ENCODE measurements at places on chromosomes 4 and X. TPM values are rescaled to one million over a fixed set of nuclear protein-coding genes. Genes with fewer than 3 reads are reported as not detected.

GRCh38 chrX:56343664-56344063 is 111.5 kb downstream of the KLF8 start:
- DNase-seq = no peak

DNA sequence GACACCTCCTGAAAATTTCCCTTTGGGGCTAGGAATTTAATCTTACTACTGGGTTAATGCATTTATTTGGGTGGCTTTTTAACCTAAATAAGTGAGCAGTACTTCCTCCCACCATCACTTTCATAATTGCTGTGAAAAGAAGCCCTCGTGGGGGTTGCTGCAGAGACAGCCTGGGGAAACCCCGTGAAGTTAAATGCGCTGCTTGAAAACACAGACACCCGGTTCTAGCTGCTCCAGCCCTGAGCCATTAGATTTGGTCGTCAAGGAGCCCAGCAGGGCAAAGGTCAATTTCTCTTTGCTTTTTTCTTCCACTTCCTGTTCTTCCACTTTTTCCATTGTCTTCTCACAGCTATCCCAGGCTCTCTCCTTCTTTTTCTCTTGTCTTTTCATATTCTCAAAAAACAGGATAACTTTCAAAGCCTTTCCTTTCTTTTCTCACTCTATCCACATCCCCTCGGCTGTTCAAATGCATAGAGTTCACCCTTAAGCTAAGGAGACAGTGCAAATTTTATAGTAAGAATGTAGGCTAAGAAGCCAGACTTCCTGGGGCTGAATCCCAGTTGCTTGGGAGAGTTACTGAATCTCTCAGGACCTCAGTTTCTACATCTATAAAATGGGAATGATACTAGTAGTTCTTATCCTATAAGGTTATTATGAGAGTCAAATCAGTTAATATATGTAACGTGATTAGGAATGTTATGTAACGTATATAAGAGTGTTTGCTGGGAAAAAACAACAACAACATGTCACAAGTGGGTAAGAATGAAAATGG is 91.5 kb upstream of the ZNF827 start:
- no peak for DNase-seq

DNA sequence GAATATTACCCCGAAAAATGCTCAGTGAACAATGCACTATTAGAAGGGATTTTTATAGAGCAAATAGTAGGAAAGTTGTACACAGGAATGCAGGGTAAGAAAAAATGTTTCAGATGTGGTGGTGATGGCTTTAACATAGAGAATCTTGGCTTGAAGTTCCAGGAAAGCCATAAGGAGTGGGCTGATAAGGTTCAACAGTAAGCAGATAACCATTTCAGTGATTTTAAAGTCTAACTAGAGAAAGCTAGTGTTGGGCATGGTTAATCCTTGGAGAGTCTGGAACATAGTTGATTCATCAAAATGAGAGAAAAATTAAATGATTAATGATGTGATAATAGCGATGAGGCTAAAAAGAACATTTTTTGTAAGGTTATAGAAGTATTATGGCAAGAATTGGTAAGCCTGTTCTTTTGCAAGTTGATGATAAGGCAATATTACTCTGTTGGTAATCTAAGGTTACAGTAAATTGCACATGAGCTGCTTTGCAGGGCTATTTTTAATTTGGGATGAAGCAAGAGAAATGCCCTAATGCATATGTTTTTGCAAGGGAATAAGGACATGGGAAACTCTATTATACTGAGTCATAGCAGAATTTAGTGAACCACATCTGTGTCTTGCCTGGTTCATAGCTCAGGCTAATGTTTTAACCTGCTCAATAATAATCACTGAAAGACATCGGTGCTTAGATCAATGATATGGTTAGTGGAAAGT is 44.3 kb downstream of the GALNTL6 start:
- no peak for DNase-seq

- DNase-seq = no peak
Observed at GRCh38 chr4:2261853-2262144, at the start of gene MXD4. MXD4 (minus strand) TSS chr4:2262109; CDS start chr4:2261980, 129 bp downstream.

- DNase-seq = no peak
Observed at GRCh38 chrX:71998836-71999509, 88.3 kb downstream of the NHSL2 start.

GRCh38 chr4:2948895-2949781 is 14.1 kb downstream of the NOP14 start:
- DNase-seq = peak; percentile 84

DNA sequence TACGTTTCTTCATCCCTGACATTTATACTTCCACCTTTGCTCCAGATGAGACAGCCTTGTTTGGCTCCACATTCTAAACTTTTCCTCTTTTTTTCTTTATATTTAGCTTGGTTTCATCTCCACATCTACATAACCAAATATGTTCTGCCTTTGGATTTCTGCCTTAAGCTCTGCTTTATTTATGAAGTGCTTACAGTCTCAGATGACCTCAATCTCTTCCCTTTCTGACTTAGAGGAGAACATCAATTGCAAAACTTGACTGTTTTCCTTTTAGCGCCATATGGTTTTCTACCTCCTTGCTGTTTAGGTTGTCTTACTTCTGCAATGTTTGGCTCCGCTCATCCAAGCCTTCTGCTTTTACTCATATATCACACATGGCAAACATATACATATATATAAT is 7.5 kb downstream of the ASB5 start:
- DNase-seq = no peak

KDM5C gene
- total RNA-seq = 122 TPM

GRCh38 chrX:97938706-97939105 is 1055.0 kb downstream of the RPA4 start:
- DNase-seq = no peak

DNA sequence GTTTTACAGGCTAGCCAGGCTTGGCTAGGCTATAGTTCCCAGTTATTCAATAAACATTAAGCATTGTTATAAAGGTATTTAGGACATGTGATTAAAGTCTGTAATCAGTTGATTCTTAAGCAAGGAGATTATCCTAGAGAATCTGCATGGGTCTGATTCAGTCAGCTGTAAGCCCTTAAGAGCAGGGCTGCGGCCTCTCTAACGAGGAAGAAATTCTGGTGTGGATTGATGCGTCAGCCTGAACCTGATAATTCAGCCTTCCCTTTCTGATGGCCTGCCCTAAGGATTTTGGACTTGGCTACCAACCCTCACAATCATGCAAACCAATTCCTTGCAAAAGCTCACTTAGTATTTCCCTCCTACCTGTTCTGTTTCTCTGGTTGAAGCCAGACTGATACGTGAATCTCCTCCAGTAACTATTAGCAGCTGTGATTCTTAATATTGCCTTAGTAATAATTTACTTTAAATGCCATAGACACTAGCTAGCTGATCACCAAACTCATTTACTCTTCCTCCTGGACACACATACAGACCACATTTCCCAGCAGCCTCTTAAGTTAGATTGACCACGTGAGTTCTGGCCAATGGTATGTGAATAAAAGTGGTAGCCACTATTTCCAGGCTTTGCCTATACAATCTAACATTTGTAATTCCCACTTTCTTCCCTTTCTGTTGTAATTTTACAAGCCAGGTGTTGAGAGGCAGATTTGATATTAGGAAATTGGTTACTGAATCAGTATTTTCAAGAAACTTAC is 678.0 kb upstream of the INTU start:
- no peak for DNase-seq

PLP2 gene
- total RNA-seq = 21.0 TPM

FGFBP2 gene
- total RNA-seq = 0.36 TPM

ALAS2 gene
- not detected for total RNA-seq

GRCh38 chr4:126939401-126939800 is 693.4 kb upstream of the INTU start:
- peak; percentile 47 for DNase-seq

DNA sequence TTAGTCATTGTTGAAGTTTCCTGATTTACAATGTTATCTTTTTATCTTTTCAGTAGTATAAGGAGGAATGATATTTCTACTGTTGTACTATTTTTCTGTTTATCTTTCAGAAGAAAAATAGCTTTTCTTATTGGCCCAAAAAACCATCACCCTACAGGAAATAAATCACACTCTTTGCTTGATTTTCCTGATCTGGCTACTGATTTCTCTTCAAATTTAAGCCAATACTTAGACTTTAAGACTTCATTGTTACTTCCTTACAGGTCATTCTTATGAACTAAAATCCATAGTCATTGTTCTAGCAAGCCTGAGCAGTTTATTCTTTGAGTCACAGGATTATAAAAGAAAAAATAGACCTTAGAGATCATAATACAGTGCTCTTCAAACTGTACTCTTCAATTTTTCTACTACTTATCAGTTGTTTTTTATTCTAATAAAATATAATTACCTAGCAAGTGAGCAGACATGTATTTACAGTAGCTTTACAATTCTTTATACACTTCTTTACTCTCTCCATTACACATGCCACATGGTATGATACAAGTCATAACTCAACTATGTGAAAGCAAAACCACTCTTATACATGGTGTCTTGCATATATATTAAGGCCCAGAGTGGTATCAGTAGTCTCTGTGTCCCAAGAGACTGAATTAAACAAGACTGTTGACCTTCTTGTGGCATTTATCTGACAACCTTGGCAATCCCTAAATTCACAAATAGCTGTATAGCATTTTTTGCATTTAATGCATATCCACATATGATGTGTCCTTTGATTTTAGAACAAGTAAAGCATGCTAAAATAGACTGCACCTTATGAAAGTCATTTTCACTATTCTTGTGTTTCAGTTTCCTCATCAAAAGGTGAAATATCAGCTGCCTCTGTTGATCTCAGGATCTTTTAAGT is 47.9 kb downstream of the TET2 start:
- no peak for DNase-seq

- no peak for DNase-seq
Observed at GRCh38 chr4:89469516-89469915, 161.9 kb upstream of the GPRIN3 start.

DNA sequence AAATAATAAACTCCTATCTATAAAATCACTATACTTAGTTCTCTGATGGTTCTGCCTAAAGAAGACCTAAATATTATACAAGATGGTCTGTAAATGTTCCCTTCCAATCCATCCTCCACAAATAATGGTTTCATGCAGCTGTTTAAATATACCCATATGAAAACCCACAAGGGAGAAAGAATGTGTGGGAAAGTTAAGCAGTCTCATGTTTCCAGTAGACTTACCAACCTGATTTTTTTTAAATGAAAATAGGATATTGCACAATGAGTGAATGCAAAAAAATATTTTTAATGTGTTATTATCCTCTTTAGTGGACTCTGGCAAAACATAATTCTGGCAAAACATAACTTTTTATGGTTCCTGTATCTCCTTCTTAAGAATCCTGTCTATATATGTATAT is 23.3 kb downstream of the CAMK2D start:
- no peak for DNase-seq

GUF1 gene
- 18.5 TPM for total RNA-seq

DNA sequence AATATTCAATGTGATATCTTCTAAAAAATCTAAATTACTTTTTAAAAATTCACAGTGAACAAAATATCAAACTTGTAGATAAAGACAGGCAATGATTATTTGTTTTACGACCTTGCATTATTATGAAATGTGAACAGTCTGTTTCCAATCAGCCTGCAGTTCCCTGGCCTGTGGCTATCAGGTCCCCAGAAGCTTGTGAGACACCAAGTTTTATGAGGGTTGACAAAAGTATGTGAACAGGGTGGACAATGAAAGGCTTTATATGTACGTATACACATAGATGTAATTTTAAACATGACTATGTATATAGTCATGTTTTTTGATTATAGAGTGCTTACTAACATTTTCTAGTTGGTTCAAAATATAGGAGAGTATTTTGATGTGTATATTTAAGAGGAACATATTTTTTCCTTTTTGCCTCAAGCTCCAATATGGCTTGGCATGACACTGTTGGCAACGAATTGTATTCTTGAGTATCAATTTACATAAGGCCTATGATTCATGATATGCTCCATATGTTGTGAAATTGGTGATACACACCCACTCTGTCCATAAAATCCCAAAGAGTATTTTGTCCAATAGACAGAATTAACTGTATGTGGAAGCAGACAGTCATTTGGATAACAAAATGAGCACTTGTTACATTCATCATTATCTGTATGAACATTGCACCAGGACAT is 55.7 kb downstream of the BTC start:
- no peak for DNase-seq

GRCh38 chr4:172169871-172170270 is 356.7 kb downstream of the GALNTL6 start:
- no peak for DNase-seq

- no peak for DNase-seq
Observed at GRCh38 chrX:123331859-123332258, 147.8 kb downstream of the GRIA3 start.

TBC1D14 gene
- total RNA-seq = 39.4 TPM

DNA sequence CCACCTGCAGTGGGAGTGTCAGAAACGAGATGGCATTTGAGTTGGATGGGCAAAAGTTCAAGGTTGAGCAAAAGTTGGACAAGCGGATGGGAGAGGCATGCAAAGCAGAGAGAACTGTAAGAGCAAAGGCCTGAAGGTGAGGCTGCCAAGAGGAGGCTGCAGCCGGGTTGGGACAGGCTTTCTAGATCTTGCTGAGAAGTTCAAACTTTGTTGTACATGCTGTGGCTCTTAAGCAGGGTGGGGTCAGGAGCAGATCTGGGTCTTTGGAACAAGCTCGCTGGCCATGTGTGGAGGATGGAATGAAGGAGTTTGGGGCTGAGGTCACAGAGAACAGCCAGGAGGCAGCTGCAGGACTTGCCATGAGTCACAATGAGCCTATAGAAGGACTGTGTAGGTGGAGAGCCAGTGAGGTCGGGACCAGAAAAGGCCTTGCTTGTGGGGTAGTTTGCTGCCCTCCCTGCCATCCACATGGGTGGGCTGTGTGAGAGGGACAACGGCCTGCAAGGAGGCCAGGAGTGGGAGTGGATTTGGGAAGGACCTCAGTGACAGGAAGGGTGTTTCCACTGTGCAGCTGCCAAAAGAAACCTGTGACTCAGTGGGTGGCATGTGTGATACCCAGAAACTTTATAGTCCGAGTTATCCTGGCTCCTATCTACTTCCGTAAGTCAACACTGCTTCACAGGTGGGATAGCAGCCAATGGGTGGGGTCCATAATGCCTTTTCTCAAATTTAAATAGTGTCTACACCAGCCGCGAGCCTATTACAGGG is 210.4 kb downstream of the MID1IP1 start:
- DNase-seq = peak; percentile 76

DNA sequence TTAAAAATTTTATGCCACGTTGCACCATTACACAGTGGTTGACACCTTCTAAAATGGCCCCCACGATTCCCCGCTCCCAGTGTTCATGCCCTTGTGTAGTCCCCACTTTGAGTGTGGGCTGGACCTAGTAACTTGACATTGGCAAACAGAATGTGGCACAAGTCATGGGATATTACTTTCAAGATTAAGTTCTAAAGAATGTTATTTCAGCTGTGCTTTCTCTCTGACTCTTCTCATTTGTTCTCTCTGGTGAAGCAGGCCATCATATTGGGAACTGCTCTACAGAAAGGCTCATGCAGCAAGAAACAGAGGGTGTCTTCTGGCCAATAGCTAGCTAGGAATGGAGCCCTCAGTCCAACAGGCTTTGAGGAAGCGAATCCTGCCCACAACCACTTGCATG is 67.1 kb downstream of the ATXN3L start:
- peak; percentile 18 for DNase-seq

ZNF182 gene
- 4.1 TPM for total RNA-seq
